ENCODE measurements at places on chromosomes 4 and X.

GRCh38 chrX:41153957-41154356 lies 68.7 kb downstream of the USP9X start:
- DNase-seq, result no peak

DNA sequence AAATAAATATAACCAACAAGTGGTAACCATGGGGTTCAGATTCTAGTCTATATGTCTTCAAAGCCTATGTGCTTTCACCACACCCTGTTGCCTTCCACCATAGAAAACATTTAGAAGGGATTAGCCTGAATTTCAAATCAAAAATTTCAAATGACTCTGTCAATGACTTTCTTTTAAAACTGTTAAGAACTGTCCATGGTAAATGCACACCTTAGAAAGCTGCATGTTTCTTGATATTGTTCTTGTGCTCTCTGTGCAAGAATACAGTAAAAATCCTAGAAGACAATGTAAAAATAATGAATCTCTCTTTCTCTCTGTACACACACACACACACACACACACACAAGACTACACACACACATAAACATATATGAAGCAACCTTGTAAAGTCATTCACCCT lies 74.6 kb upstream of the EXOC1L start:
- no peak for DNase-seq

GRCh38 chr4:967113-968104 lies 6.0 kb downstream of the DGKQ start:
- DNase-seq, result no peak

GRCh38 chr4:159766241-159766640 lies 663.4 kb downstream of the RAPGEF2 start:
- DNase-seq, result no peak

DNA sequence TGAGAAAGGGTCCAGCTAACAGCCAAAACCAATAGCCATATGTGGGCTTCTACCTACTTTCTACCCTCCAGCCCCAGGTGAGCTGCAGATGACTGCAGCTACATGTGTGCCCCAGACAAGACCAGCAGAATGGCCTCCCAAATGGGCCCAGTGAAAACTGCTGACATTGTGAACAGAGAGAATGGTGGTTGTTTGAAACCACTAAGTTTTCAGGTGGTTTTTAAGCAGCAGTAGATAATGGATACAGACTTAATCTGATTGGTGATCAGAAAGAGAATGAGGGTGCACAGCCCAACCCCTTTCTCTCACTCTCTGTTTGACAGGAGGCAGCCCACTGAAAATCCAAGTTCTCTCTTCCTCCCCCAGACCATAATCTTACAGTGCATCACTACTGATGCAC lies 42.5 kb upstream of the BBS12 start:
- no peak for DNase-seq

DNA sequence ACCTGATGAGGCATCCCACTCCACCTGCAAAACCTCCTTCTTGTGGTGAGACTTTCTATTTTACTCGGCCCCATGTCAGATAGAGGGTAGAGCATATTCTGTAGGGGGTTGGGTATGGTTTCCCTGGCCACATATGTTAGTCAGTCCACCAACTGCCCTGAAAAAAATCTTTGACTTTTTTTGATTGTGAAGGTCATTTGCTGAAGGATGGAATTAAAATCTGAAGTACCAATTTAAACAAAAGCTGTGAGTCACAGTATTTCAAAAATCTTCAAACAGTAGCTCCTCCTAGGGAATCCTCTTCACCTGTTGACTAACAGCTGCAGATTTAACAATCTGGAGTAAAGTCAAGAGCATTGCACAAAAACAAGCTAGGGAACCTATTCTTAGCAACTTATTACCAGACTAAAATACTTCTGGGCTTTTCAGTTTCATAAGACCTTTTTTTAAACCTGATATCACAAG lies 8.0 kb upstream of the CCDC110 start:
- DNase-seq, result no peak

DNA sequence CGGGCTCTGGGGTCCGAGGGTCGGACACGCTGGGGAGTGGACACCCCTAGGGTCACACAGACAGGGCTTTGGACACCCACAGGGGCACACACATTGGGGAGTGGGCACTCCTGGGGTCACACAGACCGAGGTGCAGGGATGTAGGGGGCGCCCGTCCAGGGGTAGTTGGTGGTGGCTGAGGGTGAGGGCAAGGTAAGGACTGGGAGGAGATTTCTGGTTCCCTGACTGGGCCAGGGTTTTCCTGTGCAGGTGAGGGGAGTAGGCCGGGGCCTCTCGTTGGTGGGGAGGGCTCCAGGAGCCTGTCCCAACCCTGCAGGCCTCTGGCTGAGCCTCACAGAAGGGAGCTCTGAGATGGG lies 21.9 kb upstream of the WDR45 start:
- no peak for DNase-seq

- no peak for DNase-seq
These were observed 304.0 kb downstream of the MAPK10 start for GRCh38 chr4:86055898-86056297.

DNA sequence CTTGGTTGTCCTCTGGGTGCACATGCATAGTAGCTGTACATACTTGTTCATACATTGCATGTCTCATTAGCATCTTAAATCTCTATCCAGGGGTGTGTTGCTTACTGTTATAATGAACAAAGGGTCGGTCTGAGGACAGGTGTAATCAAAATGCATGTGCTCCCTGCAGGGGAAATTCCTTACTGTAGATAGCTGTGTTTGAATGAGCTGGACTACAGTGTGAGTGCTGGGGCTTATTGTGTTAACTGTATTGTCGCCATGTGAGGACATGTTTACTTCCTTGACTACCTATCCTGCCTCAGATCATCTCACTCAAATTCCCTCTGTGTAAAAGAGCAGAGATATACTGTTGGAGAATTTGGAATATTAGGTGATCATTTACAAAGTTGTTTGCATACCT lies 98.7 kb downstream of the KLHL34 start:
- DNase-seq, result no peak

DNA sequence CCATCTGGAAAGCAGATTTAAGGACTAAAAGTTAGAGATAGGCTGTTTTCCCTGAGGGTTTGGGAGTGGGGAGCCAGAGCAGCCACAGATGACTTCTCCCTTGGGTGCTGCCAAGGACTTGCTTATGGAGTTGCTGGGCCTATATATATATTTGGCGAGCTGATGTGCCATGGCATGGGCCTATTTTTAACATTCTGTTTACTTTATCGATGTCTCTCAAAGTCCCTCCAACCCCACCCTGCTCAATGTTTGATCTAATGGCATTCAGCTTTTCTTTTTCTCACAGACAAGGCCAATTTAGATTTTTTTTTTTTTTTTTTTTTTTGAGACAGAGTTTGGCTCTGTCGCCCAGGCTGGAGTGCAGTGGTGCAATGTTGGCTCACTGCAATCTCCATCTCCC lies 6.1 kb upstream of the CUL4B start:
- DNase-seq, result no peak

GRCh38 chrX:118772051-118772450 lies 44.6 kb downstream of the IL13RA1 start:
- DNase-seq, result no peak

DNA sequence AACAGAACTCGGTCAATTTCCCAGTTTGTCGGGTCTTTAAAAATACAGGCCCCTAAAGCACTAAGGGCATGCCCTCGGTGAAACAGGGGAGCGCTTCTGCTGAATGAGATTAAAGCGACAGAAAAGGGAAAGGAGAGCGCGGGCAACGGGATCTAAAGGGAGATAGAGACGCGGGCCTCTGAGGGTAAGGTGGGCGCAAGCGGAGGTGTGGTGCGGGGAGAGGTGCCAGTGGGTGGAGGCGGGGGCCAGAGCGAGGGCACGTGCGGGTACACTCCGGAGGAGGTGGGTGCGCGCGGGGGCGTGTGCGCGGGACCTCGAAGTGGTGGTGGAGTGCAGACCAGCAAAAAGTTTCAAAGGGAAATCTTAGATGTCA lies 787 bp upstream of the TET2 start:
- DNase-seq, result no peak

- no peak for DNase-seq
These were observed 325.0 kb downstream of the ARHGAP10 start for GRCh38 chr4:148056879-148057278.

GRCh38 chr4:108849611-108850168 lies 86.8 kb upstream of the ETNPPL start:
- no peak for DNase-seq

- no peak for DNase-seq
These were observed 167.9 kb downstream of the SMIM20 start for GRCh38 chr4:26081795-26082498.

DNA sequence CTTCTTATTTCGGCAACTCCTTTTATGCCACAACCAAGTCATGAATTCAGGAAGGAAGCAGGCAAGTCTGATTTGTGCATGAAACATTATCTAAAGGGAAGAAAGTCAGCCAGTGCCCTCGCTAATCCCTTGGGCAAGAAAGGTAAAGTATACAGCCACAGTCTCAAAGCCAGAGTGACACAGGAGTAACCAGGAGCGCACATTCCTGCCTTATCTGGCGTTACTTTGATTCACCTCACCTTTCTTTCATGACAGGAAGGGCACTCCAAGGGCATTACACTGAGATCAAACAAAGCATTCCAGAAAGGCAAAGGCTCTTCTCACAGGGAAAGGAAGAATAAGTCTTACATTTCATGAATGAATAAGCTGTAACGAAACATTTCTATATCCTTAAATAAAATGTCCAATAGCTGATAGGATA lies 38.8 kb downstream of the FAT1 start:
- DNase-seq, result no peak

DNA sequence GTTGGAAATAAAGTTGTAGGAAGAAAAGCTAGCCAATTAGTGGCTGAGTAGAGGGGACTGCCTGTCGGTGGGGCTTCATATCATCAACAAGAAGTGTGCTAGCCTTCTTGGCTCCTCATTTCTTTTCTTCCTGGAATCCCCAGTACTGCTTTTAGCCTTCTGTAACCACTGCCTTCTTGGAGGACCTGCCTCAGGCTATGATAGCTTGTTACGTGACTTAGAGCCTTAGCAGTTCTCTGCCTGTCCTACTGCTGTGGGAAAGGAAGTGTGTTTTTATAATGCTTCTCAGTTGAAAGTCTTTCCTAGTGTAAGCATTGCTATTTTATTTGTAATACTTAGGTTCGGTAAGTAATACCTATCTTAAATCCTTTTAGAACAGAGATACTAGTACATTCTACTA lies 61.9 kb downstream of the LARP1B start:
- DNase-seq, result no peak

DNA sequence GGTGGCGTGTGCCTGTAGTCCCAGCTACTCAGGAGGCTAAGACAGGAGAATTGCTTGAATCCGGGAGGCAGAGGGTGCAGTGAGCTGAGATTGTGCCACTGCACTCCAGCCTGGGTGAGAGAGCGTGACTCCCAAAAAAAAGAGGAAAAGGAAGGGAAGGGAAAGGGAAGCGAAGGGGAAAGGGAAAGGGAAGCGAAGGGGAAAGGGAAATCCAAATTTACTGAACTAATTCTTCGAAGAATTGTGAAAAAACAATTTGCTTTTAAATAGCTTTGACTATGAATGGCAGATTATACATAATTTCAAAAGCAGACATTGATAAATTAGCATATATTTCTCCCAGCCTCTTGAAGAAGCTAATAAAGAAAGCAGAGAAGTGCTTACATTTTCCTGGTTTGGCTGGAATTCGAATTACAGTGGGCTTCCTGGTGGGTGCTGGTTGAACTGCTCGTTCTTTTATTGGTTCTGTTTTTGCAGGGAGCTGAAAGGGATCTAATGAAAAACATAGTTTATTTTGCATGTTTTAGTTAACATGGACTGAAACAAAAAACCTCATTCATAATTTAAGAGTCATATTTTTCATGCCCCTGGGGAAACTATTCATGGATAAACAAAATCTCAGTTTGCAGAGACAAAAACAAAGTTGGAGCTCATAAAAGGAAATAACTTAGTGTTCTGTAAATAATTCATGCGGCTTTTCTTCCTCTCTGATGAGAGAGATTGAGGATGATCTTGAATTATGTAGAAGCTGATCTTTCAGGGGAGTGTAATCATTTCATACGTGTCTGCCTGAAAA lies 66.0 kb downstream of the RPS3A start:
- no peak for DNase-seq

DNA sequence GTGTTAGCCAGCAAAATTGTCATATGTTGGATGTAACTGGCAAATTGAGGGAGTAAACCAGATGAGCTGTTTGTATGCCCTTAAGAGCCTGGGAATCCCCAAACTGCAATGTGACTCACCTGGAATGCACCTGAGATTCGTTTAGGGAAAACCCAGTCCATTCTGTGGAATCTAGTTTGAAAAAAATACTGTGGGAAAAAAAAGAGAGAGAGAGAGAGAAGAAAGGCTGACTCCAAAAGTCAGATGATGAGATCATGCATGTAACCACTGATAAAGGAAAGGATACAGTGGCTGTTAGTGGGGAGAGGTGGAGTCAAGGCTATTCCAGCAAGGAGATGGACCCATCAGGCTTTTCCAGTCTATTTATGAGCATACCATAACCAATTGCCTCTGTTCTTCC lies 48.5 kb downstream of the SLC9A7 start:
- no peak for DNase-seq

DNA sequence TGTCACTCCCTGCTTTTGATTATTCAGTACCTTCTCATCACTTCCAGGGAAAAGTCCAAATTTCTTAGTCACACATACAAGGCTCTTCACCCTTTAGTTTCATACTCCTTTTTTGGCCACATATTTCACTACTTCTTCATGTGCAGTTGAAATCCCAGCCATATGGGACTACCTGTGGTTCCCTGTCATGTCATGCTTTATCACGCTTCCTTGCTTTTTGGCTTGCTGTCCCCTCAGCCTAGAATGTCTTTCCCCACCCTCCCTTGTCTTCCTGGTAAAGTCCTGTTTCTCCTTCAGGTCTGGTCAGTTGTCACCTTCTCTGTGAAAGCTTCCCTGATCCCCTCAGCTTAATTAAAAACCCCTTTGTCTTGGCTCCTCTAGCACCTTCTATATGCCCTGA lies 163.8 kb downstream of the AFF2 start:
- peak; percentile 56 for DNase-seq

DNA sequence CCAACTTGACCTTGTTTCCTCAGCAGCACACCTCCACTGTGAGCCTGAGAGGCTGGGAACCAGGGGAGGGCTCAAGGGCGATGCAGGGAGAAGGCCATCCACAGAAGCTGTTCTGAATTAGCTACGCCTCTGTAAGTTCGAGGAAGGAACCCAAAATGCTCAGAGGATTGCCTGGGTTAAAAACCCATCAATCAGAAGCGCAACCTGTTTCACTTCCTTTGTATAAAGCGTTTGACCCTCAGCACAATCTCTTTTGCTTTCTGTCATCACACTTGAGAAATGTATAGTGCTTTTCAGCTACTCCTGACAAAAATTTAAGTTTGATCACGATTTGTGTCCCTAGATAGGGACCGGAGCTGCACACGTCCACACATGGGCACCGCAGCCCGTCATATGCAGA lies 48.0 kb upstream of the MAP3K15 start:
- DNase-seq, result no peak

Measured in cerebellar nuclear complex (tissue), 1 donor.